ENCODE measurements at places on chromosomes 3 and 15. TPM values are rescaled to one million over a fixed set of nuclear protein-coding genes. Genes with fewer than 3 reads are reported as not detected.

Gene COL6A5
- total RNA-seq = not detected

Gene MYO5C
- 14.3 TPM for total RNA-seq

Gene IQCB1
- total RNA-seq = 9.2 TPM

Gene ACKR4
- 0.09 TPM for total RNA-seq

Gene ISLR2
- total RNA-seq = 0.09 TPM

Gene UROC1
- total RNA-seq = under 0.01 TPM

Gene CNTN3
- 0.22 TPM for total RNA-seq

Gene PP2D1
- total RNA-seq = not detected

Gene PBRM1
- 47.9 TPM for total RNA-seq

Gene UMPS
- 31.4 TPM for total RNA-seq

Gene IQCF5
- not detected for total RNA-seq

Gene CLDN16
- total RNA-seq = not detected

Gene GP9
- 0.11 TPM for total RNA-seq

Gene DNASE1L3
- total RNA-seq = 1.7 TPM

Gene KBTBD13
- total RNA-seq = not detected

Gene C3orf70
- total RNA-seq = 9.9 TPM

Gene ZNF860
- total RNA-seq = 1.5 TPM

Gene PDCD7
- 14.1 TPM for total RNA-seq

Gene OIP5
- 1.4 TPM for total RNA-seq

Gene SAMD7
- total RNA-seq = not detected

Gene ARPP21
- total RNA-seq = not detected

Gene PLSCR2
- not detected for total RNA-seq

Gene CFAP20DC
- 0.95 TPM for total RNA-seq

Gene XCR1
- not detected for total RNA-seq

Gene CTXN2
- not detected for total RNA-seq

Gene SLC22A14
- under 0.01 TPM for total RNA-seq

Gene HMG20A
- 35.5 TPM for total RNA-seq

Gene CD276
- total RNA-seq = 44.6 TPM

Gene PLA2G4B
- 1.8 TPM for total RNA-seq

Gene TBC1D23
- total RNA-seq = 40.9 TPM

Gene MASP1
- 0.43 TPM for total RNA-seq

Gene SPESP1
- total RNA-seq = 2.6 TPM

Gene CDHR4
- total RNA-seq = not detected

Gene HDGFL3
- total RNA-seq = 87.2 TPM

Gene EXD1
- not detected for total RNA-seq

Gene ITPKA
- total RNA-seq = 0.11 TPM

Gene IL17RD
- 1.0 TPM for total RNA-seq

Gene NCEH1
- total RNA-seq = 2.6 TPM

Gene TNNC1
- total RNA-seq = not detected

Gene KLHL40
- not detected for total RNA-seq

Gene HESX1
- 0.60 TPM for total RNA-seq

Gene LRRC2
- 0.17 TPM for total RNA-seq

Gene ITGA11
- 13.9 TPM for total RNA-seq

Gene ATP8B4
- total RNA-seq = 1.5 TPM

Gene OXTR
- 0.65 TPM for total RNA-seq

Gene ZNF662
- total RNA-seq = 2.1 TPM

Gene SAXO2
- 1.3 TPM for total RNA-seq

Gene MRPS22
- 52.3 TPM for total RNA-seq

Gene SKOR1
- 0.11 TPM for total RNA-seq

Gene EPHA6
- total RNA-seq = under 0.01 TPM

Gene GOLGA8J
- not detected for total RNA-seq

Gene SYNPR
- not detected for total RNA-seq

Gene DRD3
- not detected for total RNA-seq

Gene SH3BP5
- 63.6 TPM for total RNA-seq

Gene CELSR3
- total RNA-seq = 0.22 TPM

Gene CACNA2D3
- not detected for total RNA-seq

Gene SLCO2A1
- 6.7 TPM for total RNA-seq

Gene BCHE
- 36.1 TPM for total RNA-seq

Gene ARGFX
- total RNA-seq = not detected

Data from dermis lymphatic vessel endothelial cell (primary cell).